Esophagus muscularis mucosa (tissue), 4 donors: ENCODE measurements at places on chromosomes 5 and 9. TPM values are rescaled to one million over a fixed set of nuclear protein-coding genes. Genes with fewer than 3 reads are reported as not detected.
A peak's percentile ranks its signal among the peaks of the same experiment; 100 is the strongest.

GRCh38 chr5:17228821-17229291 lies 11.4 kb downstream of the BASP1 start:
- no peak for DNase-seq

- DNase-seq, result peak; percentile 66
These were observed 220.8 kb downstream of the FSTL4 start for GRCh38 chr5:133391354-133392136.

- no peak for DNase-seq
These were observed 62.9 kb upstream of the ABL1 start for GRCh38 chr9:130772185-130772584.

DNA sequence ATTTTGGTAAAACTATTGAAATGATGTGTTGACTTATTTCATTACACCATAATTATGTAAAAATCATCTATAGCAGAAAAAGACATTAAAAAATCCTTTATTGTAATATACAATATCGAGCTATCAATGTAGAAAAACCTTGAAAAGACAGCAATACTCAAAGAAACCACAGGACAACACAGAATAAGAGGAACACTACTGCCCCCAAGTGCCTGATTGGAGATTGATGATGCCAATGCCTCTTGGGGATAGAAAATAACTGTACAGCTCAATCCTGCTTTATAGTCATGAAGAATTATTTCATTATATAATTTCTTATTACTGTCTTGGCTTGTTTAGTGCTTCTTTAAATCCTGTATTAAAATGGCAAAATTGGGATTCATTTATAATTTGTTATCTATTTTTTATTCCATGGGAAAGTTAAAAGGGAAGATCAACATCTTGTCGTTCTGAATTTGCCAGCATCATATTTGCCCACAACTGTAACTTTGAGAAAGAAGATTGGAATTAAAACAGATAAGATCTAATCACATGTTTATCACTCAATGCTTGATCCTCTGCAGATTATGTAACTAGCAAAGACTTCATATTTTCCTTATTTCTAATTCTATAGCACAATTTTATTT lies 337.5 kb downstream of the CDH9 start:
- DNase-seq, result no peak

GRCh38 chr5:161803-162110 lies 29.5 kb upstream of the LRRC14B start:
- DNase-seq, result no peak

DNA sequence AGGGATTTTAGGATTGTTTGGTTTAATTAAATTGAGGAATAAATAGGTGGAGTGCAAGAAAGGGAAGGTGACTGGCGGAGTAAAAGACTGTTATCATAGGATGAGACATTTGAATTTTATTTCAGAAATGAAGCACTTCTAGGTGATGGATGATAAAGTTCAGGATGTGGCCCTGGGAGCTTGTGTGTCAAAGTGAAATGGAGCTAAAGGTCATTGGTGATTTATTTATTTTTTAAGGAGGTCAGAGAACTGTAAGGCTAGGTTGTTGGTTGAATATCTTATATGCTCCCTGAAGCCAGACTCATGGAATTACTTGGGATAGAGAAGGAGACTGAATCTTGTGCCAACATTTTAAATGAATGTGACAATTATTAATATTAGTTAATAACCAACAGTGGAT lies 40.5 kb downstream of the PBX3 start:
- DNase-seq, result no peak

- no peak for DNase-seq
These were observed 34.2 kb downstream of the PRKACG start for GRCh38 chr9:68979538-68980314.

DNA sequence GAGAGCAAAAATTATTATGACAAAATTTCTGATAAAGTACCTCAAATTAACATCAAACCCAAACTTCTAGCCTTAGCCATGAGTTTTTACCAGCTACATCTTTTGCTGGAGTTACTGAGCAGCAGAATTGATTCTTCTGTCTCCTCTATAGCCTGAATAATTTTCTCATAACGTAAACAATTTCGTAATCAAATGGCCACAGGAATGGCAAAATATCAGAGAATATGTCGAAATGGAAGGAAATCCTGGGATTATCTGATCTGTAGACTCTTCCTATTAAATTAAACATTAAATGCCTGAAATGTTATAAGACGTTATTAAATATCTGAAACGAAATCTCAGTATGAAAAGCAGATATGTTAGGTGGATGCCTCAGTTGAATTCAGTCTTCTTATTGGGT lies 41.1 kb downstream of the LURAP1L start:
- DNase-seq, result no peak

- DNase-seq, result peak; percentile 68
These were observed 135.2 kb downstream of the PTTG1 start for GRCh38 chr5:160556846-160557245.

DNA sequence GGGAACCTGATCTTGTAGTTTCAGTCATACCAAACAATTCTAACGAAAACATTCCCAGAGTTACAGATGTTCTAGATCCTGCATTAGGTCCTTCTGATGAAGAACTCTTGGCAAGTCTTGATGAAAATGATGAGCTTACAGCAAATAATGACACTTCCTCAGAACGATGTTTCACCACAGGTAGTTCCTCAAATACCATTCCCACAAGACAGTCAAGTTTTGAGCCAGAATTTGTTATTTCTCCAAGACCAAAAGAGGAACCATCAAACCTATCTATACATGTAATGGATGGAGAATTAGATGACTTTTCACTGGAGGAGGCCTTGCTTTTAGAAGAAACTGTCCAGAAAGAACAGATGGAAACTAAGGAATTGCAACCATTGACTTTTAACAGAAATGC lies 21.0 kb downstream of the RMI1 start:
- no peak for DNase-seq

DNA sequence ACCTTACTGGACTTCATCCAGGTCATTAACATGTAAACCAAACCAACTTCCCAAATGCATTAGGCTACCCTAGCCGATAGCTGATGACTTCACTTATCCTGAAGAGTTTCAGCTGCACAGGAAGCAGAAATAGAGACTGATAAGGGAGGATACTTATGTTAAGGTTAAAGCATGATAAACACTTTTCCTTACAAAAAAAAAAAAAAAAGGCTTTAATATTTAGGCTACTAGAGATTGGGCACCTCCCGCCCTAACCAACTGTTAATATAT lies 1.6 kb upstream of the MEF2C start:
- no peak for DNase-seq

DNA sequence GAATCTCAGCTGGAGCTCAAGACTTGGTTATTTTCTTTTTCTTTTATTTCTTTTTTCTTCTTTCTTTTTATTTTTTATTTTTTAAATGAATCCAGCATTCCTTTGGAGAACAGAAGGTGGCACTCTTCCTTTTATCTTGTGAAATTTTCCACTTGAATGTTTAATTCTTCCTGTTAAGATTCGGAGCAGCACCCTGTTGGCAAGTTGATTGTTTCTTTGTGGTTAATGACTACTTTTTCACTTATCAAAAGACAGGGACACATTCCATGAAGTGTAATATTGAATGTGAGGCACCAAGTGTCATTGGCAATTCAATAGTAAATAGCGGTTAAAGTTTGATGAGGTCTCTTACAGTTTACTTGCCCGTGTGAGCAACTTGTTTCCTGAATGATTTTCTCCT lies 240.5 kb upstream of the CHD1 start:
- no peak for DNase-seq

- DNase-seq, result no peak
These were observed 24.9 kb upstream of the CRHBP start for GRCh38 chr5:76927961-76928360.

DNA sequence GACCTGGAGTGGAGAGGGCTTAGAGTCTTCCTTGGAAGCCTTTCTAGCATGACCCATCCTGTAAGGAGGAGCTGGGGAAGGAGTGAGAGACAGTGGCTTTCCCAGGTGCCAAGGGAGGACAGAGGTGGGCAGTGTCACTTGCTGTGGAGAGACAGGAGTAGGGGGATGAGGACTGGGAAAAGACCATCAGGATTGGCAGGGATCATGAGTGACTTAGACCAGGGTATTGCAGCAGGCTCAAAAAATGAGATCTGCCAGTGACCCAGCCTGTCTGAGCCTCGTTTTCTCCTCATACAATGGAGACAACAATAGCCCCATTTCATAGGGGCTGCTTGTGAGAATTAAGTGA lies 2.4 kb downstream of the TMOD1 start:
- DNase-seq, result peak; percentile 57

- DNase-seq, result no peak
These were observed 66.1 kb upstream of the EDIL3 start for GRCh38 chr5:84450617-84451414.

PCDHA10 gene
- total RNA-seq, result 1.6 TPM

MRNIP gene
- total RNA-seq, result 25.1 TPM

SLC4A9 gene
- not detected for total RNA-seq

CYLC2 gene
- total RNA-seq, result not detected

TICAM2 gene
- 1.4 TPM for total RNA-seq

BRINP1 gene
- not detected for total RNA-seq

CCDC180 gene
- 3.8 TPM for total RNA-seq
